M059J (cell line): ENCODE measurements at places on chromosomes 3 and 15. TPM values are rescaled to one million over a fixed set of nuclear protein-coding genes. Genes with fewer than 3 reads are reported as not detected.

Gene TRPM1
- total RNA-seq = 0.02 TPM in 1 of 2 replicates, not detected in the other

Gene TTBK2
- total RNA-seq = 8.2 and 9.9 TPM in 2 replicates

GRCh38 chr15:48413304-48413703 lies 82.1 kb downstream of the DUT start:
- DNase-seq = no peak

DNA sequence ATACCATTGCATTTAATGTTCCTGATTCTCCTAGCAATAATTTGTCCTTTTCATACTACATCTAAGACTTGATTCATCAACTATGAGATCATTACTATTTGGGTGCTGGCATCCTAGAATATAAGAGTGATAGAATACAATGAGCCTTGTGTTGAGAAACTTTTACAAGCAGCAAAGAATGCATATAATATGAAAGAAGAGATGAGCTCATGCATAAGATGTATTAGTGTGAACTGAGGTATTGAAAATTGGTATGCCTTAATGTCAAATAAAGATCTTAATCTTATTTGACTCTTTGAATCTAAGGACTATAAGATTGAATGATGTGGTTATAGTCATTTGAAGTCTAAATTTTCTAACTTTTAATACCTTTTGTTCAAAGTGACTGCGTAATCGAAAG lies 220.0 kb upstream of the ARHGEF26 start:
- DNase-seq = peak; percentile 8

GRCh38 chr3:29511701-29512100 lies 230.8 kb downstream of the RBMS3 start:
- DNase-seq = no peak

GRCh38 chr3:107680698-107681097 lies 157.9 kb downstream of the BBX start:
- peak; percentile 50 for DNase-seq

- DNase-seq = peak; percentile 81
Observed at GRCh38 chr3:25471081-25471768, 43.2 kb downstream of the RARB start.

Gene GOLGA8R
- 0.86 TPM in 1 of 2 replicates, not detected in the other for total RNA-seq

Gene CYP11A1
- 0.07 and 0.10 TPM in 2 replicates for total RNA-seq

DNA sequence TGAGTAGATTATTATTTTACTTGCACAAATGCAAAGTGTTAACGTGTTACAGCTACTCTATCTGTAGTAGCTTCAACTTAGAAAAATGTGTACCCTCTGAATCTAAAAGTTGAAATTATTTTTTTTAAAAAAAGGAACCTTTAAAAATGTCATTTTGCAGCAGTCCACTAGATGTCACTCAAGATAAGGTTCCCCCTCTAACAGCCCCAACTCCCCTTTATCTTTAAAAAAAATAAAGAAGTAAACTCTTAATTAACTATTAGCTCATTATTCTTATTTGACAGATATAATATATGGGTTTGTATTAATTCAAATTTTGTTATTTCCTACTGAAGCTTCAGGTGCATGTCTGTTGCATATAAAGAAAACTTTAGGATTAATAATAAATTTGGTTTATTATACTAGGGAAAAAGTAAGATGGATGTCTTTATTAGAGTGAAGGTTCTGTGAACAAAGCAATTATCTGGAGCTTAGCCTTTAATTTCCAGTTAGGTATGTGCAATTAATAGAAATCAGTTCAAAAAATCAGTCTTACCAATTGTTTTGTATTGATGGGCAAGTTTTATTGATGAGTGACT lies 288.5 kb downstream of the VGLL3 start:
- DNase-seq = no peak

GRCh38 chr3:178777718-178778411 lies 241.6 kb downstream of the KCNMB2 start:
- peak; percentile 86 for DNase-seq

Gene SEC62
- 33.0 and 33.9 TPM in 2 replicates for total RNA-seq

- no peak for DNase-seq
Observed at GRCh38 chr3:31895471-31895870, 85.6 kb downstream of the OSBPL10 start.

DNA sequence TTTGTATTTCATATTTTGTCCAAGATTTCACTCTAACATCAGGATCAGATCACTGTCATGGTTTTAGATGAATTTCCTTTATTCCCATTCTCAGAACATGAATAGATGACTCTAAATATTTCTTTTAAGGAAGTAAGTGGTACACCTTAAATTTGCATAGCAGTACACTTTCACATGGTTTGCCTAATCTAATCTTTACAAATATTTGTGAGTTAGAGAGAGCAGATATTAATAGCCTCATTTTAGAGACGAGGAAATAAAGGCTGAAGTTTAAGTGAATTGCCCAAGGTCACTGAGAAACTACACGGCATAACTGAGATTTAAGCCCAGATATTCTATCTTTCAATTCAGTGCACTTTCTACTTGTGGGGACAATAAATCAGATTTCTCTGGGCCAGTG lies 14.2 kb downstream of the TERC start:
- DNase-seq = no peak

DNA sequence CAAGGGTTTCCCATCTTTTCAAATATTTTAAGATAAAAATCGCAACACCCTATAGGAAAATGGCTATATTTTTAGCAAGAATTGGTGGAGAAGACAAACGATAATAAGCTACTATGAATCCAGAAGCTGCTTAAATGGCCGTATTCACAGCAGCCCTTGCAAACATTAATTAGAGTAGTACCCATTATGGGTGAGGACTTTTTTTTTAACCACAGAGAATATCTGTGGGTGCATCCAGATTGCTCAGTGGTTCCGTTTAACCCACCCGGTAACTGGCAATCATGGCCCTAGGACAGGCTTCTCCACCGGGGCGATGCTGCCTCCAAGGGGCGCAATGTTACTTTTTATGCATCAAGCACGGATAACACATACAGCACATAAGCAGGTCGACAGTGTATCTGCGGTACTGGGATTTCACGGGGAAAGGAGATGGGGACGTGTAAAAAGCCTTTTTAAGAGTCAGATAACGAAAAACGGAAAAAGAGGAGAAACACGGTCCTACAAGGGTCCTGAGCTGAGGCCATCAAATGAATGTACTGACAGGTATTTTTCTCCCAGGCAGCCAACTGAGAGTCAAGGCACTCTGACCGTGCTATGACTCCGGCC lies 968 bp upstream of the TMEM266 start:
- DNase-seq = peak; percentile 21

Gene MEIS2
- 27.7 and 32.9 TPM in 2 replicates for total RNA-seq

DNA sequence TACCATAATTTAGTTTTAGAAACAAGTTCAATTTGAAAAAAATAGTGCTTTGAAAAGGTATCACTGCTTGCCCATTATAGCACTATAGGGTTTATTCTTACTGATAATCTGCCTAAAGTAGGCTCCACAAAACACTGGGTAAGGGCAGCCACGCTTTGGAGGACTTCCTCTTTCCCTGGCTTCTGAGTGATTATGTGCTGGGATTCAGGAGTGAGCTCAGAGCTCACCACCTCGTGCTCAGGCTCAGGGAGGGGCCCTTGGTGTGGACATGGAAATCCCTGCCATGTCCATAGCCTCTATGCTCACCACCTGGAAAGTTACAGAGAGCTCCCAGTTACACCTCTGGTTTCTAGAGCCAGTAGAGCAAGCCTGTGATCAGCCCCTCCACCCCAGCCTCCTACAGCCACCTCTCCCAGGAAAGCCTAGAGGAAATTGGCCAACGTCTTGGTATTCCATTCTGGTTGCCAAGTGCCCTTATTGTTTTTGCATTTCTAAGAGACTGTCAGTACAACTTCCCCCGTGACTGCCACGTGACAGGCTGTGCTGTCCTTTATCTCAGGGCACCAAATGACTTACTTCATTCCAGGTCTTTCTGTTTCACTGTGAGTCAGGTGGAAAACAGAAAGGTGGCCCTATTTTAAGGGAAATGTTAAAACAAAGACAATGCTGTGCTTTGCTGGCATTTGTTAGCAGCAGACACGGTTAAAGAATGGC lies 316.0 kb downstream of the RORA start:
- no peak for DNase-seq

Gene GP9
- not detected in 2 replicates for total RNA-seq

Gene GPR62
- total RNA-seq = 0.02 TPM in 1 of 2 replicates, not detected in the other

Gene GMNC
- 0.02 and 0.07 TPM in 2 replicates for total RNA-seq

- no peak for DNase-seq
Observed at GRCh38 chr3:35864871-35865270, 225.5 kb downstream of the ARPP21 start.

GRCh38 chr15:52552303-52552702 lies 16.5 kb downstream of the ARPP19 start:
- no peak for DNase-seq

Gene STAB1
- total RNA-seq = 0.05 TPM in 1 of 2 replicates, not detected in the other

- peak; percentile 26 for DNase-seq
Observed at GRCh38 chr3:67384760-67385397, 269.5 kb downstream of the SUCLG2 start.

Gene SUMF1
- 10.3 and 21.8 TPM in 2 replicates for total RNA-seq

GRCh38 chr15:70353606-70354345 lies 256.1 kb upstream of the TLE3 start:
- no peak for DNase-seq

DNA sequence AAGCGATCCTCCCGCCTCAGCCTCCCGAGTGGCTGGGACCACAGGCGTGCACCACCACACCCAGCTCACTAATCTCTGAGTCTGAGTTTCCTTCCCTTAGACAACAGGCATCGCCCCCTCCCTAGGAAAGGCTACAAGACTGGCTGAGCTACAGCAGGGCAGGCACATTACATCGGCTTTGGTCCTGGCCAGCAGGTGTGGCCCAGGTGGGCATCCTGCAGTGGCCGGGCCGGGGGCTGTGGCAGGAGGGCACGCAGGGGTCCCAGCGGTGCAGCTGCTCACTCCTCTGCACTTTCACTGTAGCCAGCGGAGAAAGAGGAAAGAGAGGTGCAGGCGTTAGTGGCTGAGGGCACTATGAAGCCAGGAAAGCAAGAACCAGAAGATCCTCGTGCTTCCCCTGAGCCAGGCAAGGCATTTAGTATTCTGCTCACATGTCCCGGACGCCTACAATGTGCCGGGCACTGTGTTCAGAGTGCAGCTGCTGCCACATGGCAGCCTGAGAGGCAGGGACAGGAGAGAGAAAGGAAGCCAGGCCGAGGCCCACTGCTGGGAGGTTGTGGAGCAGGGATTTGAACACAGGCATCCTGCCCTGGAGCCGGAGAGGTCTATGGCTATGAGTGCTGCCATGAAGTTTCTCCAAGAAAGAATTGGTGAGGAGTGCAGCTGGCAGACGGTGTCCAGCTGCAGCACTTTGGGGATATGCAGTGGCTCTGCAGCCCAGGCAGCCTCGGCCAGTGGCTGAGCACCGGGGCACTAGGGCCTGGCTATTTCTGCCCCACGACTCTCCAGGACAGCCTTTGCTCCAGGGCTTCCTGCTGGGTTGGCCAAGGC lies 22.3 kb downstream of the GRIP2 start:
- DNase-seq = no peak

DNA sequence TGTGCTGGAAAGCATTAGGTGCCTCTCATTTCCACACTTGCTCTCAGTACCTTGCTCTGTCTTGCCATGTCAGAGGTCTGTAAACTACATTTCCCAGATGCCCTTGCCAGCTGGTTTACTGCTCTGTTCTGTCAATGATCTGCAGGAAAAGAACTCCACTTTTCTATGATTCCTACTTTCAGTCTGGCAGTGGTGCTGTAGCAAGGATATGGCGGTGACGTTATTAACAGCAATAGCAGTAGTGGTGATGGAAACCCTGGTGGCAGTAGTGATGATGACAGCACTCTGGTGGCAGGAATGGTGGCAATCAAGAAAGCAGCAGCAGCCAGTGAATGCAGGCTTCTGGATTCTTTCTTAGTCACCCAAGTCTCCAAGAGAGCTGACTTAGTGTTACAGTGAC lies 665.2 kb downstream of the DIPK2A start:
- no peak for DNase-seq

- no peak for DNase-seq
Observed at GRCh38 chr3:10291641-10292040, 1.1 kb downstream of the GHRL start.

GRCh38 chr3:87227835-87228144 lies 681 bp downstream of the CHMP2B start:
- DNase-seq = no peak

Gene GOLGA8J
- total RNA-seq = 0.34 TPM in 1 of 2 replicates, not detected in the other

Gene CHRM5
- total RNA-seq = not detected in 2 replicates
